ENCODE measurements at places on chromosomes 11 and 22.

DNA sequence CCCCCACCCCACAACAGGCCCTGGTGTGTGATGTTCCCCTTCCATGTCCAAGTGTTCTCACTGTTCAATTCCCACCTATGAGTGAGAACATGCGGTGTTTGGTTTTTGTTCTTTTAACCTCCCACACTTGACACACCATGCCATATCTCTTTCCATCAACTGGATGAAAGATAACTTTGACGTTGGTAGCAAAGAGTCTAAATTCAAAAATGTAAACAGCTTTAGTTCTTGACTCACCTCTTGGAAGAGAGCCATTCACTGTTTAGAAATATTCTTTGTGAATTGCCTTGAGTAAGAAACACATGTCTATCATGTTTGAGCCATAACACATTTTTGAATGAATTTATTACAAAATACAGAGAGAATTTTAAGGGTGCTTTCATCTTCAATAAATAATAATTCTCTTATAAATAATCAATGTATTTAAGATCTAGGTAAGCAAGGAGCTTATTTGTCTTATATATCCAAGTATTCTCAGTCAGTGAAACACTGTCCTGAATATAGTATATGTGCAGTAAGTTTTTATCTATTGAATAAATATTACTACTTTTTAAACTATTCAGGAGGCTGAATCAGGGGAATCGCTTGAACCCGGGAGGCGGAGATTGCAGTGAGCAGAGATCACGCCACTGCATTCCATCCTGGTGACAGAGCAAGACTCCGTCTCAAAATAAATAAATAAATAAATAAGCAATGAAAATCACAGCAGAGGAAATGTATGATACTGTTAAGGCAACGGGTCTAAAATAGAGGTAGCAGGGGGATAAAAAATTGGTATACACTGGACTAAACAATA is 6.7 kb downstream of the CARD18 start:
- DNase-seq: no peak

GRCh38 chr11:128604723-128605122 is 17.4 kb upstream of the ETS1 start:
- no peak for DNase-seq

DNA sequence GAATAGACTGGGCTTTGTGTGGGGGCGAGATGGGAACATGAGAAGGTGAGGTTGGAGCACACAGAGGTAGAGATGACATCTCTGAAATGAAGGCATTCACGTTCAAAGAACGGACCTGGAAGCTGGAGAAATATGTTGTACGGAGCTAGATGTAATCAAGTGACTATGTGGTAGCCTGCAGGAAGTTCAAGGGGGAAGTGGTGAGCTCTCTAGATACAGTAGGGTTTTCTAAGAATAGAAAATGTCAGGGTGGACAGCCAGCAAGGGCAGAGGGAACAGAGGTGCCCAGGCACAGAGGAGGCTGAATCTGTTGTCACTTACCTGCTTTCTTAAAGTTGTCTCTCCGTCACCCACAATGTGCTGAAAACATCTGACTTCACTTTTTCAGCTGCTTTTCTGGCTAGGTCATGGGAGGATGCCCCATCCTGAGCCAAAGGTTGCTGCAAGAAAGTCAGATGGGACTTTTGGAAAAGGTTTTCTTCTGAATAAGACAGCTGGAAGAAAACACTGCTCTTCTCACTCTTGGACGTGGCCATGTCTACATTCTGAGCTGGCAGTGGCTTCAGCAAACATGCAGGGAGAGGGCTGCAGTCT is 171.5 kb upstream of the B3GAT1 start:
- no peak for DNase-seq

DNA sequence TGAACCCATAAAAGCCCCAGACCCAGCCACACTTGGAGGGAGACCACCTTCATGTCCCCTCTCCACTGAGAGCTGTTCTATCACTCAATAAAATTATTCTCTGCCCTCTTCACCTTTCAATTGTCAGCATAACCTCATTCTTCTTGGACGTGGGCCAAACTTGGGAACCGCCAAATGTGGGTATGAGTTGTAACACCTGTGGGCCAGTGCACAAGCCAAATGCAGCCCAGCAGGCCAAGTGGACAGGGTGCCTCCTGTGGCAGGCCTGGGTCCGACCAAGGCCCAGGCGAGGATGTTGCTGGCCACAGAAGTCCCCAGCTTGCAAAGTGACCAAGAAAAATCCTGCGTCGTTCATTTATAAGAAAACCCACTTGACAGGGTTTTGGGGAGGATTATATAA is 621.2 kb downstream of the METTL15 start:
- DNase-seq: no peak

DNA sequence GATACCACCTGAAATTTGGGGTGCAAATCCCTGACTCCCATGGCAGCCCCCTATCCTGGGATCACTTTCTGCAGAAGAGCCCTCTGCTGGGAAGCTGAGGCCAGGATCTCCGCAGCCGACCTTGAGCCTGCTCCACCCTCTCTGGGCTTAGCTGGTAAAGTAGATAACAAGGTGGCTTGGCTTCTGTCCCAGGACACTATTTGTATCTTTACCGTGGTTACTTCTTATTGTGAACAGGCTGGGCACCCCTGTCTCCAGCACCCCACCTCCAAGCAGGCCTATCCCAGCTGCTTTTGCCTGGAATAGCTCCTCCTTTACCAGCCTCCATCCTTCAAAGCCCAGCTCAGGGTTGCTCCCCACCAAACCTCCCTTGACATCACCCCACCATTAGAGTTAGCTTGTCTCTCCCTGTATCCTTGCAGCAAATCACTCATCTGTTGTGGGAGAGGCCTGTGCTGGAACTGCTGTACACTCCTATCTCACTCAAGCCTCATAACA is 35.2 kb upstream of the P2RY2 start:
- no peak for DNase-seq

DNA sequence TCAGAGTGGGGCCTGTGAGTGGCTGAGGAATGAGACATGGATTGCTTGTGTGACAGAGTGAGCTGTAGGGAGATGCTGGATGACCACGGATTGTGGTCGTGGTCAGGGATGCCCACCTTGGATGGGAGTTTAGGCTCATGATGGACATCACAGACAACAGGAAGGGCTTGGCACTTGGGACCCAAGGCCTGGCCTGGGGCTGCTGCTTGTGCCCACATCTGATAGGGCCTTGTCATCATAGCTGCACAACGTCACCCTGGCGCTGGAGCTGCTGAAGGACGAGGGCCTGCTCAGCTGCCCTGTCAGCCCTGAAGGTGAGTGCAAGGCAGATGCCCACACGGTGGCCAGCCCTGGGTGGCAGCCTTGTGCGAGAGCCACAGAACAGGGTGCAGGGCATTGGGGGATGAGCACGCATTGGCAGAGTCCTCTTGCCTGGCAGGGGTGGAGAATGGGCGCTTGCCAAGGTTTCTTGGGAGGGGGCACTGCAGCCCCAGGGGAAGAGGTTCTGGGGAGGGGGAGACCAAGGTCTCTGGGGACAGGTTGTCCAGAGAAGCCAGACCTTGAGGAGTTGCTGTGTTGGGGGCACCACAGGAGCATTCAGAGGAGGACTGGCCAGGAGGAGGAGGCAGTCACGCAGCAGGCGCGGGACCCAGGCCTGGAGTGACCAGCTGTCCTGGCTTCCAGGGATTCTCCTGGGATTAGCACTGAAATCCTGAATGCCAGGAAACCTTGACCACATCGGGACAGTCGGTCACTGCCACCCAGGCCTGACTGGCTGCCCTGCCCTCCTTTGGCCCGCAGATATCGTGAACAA is 25.0 kb downstream of the PARVG start:
- no peak for DNase-seq

- DNase-seq: no peak
These were observed 390.5 kb downstream of the OR4C45 start for GRCh38 chr11:50423208-50423607.

- no peak for DNase-seq
These were observed 227.8 kb downstream of the BRD1 start for GRCh38 chr22:49599691-49600455.

GRCh38 chr22:37186228-37186996 is 1.6 kb downstream of the C1QTNF6 start:
- DNase-seq: no peak

- DNase-seq: no peak
These were observed 63.7 kb downstream of the SGSM3 start for GRCh38 chr22:40434106-40434505.

DNA sequence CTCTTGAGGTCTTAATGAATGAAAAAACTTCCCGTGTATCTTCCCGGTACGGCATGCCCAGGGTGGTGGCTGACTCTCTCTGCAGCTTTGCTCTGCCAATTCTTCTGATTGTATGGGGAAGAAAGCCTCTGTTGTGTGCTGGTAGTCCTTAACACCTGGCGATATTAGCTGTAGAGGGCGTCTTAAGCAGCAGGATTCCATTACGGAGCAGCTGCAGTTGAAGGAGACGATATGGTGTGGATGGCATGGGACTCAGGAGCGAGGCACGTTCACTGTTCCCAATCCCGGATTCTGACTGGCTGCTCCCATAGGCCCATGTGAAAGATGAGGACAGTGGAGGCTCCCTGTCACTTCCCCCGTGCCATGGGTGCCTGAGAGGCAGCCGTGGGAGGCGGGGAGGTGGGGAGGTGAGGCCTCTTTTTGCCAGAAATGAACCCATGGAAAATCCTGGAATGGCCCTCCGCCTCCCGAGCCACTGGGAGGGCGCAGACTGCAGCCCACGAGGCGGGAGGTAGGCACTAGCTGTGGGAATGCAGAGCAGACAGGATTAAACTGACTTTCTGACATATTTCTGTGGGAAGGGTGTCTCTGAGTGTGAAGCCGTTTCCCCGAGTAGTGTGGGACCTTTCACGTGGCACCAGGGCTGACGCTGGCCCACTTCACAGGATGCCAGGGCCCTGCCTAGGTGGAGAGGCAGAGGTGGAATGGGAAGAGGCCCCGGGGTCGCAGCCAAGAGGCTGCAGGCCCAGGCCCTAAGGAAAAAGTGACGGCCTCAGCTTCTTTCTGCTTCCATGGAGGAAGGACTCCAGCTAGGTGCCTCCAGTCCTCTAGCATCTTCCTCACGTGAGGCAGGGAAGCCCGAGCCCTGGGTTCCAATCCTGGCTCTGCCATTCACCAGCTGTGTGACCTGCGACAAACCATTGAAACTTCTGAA is 121.4 kb upstream of the CD82 start:
- DNase-seq: no peak

DNA sequence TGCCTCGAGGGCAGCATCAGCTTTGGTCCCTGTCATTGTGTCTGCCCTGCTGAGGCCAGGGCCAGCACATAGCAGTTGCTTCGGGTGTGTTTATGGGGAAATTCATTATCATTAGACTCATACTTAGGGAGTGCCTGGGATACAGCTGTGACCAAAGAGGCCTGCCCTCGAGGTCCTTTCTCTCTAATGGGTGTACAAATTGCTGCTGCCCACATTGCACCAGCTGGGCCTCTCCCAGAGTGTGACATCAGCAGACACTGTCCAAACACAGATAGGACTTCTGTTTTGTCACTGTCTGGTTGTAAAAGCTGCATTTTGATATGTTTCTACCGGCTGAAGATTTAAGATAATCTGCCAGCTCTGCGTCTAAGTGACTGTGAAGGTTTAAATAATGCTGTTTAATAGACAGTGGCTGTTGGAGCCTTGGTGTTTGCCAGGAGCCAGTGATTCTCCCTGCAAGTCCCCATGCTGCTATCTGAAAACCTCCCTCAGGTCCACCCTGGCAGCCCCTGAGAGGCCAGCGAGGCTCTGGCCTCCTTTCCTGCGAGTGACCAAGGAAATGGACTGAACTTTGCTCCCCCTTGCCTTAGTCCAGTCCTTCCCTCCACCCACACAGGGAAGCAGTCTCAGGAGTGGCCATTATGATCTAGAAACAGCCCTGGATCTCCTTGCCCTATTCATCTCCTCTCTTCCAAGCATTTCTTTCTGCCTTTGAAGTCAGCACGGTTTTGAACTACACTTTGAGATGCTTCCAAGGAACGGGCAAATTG is 505.2 kb downstream of the TBC1D22A start:
- DNase-seq: no peak

DNA sequence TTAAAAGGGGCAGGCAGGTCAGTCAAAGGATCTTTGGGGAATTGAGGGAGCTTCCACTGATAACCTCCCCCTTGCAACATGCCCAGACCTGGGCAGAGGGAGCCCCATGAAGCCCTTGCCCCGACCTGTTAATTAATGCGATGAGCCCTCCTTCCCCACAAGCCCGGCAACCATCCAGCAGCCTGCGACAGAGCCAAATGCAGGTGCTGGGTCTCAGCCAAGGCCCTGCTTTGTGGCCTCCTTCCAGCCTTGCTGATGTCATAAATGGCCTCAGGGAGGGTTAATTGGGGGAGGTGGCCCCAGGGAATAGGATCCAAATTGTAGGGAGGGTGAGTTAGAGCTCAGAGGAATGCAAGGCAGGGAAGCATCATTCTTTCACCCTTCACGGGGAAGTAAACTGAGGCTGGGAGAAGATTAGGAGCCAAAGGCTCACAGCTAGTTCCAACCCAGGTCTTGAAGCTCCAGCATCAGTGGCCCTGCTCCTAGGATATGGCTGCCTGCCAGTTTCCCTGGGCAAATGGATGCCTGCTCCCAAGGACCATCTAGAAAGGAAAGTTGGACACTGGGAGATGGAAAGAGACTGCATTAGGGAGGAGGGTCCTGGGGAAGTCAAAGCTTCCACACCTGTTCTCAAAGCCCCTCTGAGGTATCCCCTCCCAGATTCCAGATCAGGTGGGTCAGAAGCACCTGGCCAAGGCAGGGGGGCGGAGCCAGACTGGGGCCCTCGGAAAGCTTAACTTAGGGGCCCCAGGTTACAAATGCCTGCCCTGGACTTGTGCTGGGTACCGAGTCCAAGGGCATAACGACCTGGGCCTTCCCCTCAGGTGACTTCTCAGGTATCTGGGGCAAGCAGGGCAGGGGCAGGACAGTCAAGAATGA is 34.1 kb downstream of the LMO1 start:
- DNase-seq: no peak

- DNase-seq: no peak
These were observed 14.4 kb upstream of the UCP3 start for GRCh38 chr11:74023276-74023675.

GRCh38 chr11:95152876-95153856 is 63.5 kb downstream of the ENDOD1 start:
- DNase-seq: no peak

DNA sequence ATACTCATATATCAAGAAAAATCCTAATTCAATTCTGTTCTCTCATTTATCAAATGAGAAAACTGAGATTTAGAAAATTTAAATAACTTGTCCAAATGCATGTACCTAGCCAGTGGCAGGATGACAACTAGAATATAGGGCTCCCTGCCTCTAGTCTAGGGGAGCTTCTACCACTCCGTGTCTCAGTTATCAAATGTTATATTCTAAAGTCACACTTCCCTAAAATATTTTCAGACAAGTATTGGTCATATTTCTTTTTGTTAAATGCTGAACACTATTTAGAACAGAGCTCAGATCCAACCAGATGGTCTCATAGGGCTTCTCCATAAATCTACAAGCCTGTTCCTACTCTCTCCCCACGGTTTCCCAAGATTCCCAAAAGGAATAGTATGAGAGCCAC is 26.3 kb downstream of the KCNJ1 start:
- DNase-seq: no peak
